Temporal lobe (tissue), 4 donors: ENCODE measurements at places on chromosomes 16 and 17. TPM values are rescaled to one million over a fixed set of nuclear protein-coding genes. Genes with fewer than 3 reads are reported as not detected.

ST6GALNAC1 gene
- total RNA-seq, result 2.5 TPM

MOSMO gene
- total RNA-seq, result 29.3 TPM

SCIMP gene
- total RNA-seq, result 0.25 TPM

CSH2 gene
- not detected for total RNA-seq

HIGD1B gene
- total RNA-seq, result 2.2 TPM

SULT1A2 gene
- total RNA-seq, result 0.25 TPM

CCL7 gene
- total RNA-seq, result not detected

CLEC3A gene
- not detected for total RNA-seq

NT5C gene
- 22.1 TPM for total RNA-seq

SMYD4 gene
- total RNA-seq, result 8.4 TPM

TOM1L1 gene
- total RNA-seq, result 10.1 TPM

TBC1D3 gene
- not detected for total RNA-seq

KRT9 gene
- total RNA-seq, result not detected

BRCA1 gene
- 5.7 TPM for total RNA-seq

SLC6A2 gene
- under 0.01 TPM for total RNA-seq

ZNF597 gene
- 3.2 TPM for total RNA-seq

TMEM114 gene
- total RNA-seq, result not detected

KRTAP16-1 gene
- not detected for total RNA-seq

ZNF689 gene
- 8.1 TPM for total RNA-seq

CHST4 gene
- under 0.01 TPM for total RNA-seq

CRHR1 gene
- 37.6 TPM for total RNA-seq

CACNA1G gene
- 8.9 TPM for total RNA-seq

GINS3 gene
- 2.2 TPM for total RNA-seq

CCL11 gene
- not detected for total RNA-seq

MYL11 gene
- total RNA-seq, result not detected

COL1A1 gene
- 41.1 TPM for total RNA-seq

FN3KRP gene
- total RNA-seq, result 25.6 TPM

RGS11 gene
- 9.6 TPM for total RNA-seq

DPEP2NB gene
- not detected for total RNA-seq

CEMP1 gene
- not detected for total RNA-seq

SPATA22 gene
- 0.98 TPM for total RNA-seq

DNAH2 gene
- total RNA-seq, result 0.74 TPM

GNGT2 gene
- 0.25 TPM for total RNA-seq

NPTX1 gene
- total RNA-seq, result 6.6 TPM

NUBP2 gene
- total RNA-seq, result 27.3 TPM

MYOCD gene
- 0.25 TPM for total RNA-seq

TMEM204 gene
- total RNA-seq, result 1.7 TPM

LAT gene
- 0.49 TPM for total RNA-seq

WNK4 gene
- 0.74 TPM for total RNA-seq

CSH1 gene
- total RNA-seq, result not detected

ACSM2A gene
- total RNA-seq, result not detected

EVI2B gene
- 0.49 TPM for total RNA-seq

CDR2L gene
- 5.9 TPM for total RNA-seq

C16orf54 gene
- total RNA-seq, result not detected

BICDL2 gene
- total RNA-seq, result not detected

HCRT gene
- total RNA-seq, result not detected

C1QTNF1 gene
- total RNA-seq, result 0.98 TPM

CLDN7 gene
- total RNA-seq, result 0.49 TPM

CHD9NB gene
- 0.25 TPM for total RNA-seq

CDRT15L2 gene
- not detected for total RNA-seq

MILR1 gene
- 0.98 TPM for total RNA-seq

KCTD19 gene
- 0.25 TPM for total RNA-seq

ZBTB4 gene
- total RNA-seq, result 14.3 TPM

SLC2A4 gene
- 0.25 TPM for total RNA-seq
